ENCODE measurements at places on chromosomes 3 and 15.

- no peak for DNase-seq
These were observed 2.7 kb downstream of the IGF1R start for GRCh38 chr15:98651036-98651481.

DNA sequence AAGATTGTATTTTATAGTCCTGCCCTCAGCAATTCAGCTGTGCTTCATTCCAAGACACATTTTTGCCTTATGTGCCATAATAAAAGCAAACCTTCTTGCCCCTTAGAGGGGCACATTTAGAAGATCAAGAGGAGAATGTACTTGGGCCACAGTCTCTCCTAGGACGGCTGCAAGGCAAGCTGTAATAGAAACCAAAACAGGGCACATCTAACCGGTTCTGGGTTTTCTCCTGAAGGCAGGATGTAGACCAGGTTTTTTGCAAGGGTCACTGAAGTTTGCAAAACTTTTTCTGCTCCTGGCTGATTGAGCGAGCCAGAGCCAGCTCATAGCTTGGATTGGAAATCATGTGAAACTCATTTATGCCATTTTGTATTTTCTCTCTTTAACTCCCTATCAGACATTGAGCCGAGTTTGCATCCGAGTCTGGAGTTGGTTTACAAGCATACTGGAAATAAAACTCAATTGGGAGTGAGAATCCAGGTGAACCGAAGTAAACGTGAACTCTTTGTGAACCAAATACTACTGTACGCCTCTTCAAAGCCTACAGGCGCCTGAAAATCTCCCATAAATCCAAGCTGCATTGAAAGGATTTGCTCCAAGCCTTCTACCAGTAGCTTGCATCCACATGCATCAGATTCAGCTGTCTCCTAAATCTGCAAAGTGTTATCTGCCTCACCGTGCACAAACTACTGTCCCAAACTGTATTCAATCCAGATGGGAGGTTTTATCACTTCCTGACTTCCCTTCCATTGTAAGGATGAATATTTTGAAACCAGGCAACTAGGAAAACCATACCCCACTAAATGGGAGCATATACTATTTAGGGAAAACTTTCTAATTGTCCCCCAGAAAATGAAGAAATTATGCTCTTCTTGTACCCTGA, 60.9 kb upstream of the TSC22D2 start:
- no peak for DNase-seq

GRCh38 chr3:126022741-126023359, 53.9 kb downstream of the ROPN1B start:
- no peak for DNase-seq

DNA sequence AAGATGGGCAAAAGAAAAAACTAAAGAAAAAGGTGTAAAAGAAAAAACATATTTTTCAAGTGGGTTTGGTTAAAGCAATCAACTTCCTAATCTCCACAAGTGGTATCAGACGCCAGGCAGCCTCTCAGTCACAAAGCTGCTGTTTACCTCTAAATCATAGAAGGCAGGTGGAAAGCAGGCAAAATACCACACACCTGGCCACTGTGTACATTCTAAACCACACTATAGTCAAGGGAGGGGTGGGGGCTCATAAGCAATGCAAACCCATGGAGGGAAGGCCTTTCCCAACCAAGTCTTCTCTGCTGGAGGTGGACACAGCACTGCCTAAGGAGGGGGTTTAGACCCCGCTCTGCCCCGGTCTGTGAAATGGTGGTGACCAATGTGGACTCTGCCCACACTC, 50.4 kb downstream of the MCF2L2 start:
- no peak for DNase-seq

- peak; percentile 58 for DNase-seq
These were observed 1.1 kb upstream of the PLCH1 start for GRCh38 chr3:155745795-155746550.

GRCh38 chr3:7305561-7305960, 444.6 kb downstream of the GRM7 start:
- DNase-seq = no peak

DNA sequence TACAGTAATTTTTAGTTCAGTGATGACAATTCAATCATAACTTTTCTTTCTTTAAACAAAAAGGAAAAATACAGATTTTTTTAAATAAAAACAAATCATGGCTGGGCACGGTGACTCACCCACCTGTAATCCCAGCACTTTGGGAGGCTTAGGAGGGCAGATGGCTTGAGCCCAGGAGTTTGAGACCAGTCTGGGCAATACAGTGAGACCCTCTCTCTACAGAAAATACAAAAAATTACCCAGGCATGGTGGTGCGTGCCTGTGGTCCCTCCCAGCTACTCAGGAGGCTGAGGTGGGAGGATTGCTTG, 25.6 kb upstream of the ATG7 start:
- no peak for DNase-seq

DNA sequence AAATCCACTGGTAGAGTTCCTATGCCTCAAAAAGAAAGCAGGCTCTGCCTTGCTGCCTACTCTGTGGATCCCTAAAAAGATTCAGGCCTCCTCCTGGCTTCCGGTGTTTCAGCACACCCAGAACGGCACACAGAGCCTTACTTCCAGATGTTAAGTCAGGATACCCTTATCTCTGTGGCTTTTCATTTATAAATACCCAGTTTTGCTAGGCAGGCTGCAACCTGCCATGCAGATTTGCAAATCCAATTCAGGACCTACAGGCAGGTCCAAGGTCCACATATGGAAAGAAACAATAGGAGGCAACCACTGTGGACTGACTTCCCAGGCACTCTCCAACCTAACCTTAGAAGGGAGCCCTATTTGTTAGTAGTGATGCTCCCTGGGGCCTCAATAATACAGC, 30.7 kb downstream of the EFL1 start:
- no peak for DNase-seq

GRCh38 chr3:196948442-196949284, 6.3 kb upstream of the NCBP2 start:
- DNase-seq = peak; percentile 68

DNA sequence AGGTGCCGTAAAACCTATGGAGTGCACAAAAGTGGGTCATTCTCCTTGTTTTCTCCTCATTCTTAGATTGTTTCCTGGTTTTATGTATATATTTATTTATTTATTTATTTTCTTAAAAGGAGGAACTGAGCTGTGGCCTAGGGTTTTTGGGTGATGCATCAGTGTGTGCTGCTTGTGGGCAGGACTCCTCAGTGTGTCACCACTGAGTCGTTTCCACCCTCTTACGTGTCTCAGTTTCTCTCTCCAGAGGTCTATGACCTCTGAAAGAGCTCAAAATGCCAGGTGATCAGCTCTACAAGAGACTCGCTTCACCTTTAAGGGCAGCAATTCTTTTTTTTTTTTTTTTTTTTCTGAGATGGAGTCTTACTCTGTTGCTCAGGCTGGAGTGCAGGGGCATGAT, 72.9 kb downstream of the CD200 start:
- DNase-seq = no peak

DNA sequence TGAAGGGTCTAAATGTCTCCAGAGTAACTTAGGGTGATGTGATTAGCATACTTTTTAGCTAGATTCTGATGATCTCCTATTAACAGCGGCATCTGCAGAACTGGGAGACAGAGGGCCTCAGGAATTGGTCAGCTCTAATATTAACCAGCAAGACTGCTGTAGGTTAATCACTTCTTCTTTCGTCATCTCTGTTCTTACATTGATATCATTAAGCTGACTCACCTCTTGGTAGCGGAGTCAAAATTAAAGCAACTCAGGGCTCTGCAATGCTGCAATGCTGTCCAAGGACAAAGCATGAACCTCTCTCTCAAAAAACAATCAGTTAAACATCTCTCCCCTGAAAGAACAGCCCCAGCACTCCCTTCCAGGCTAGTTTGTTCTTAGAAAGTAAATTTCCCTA, 57.5 kb upstream of the TRA2B start:
- DNase-seq = no peak

- no peak for DNase-seq
These were observed 204.8 kb upstream of the TSC22D2 start for GRCh38 chr3:150203273-150203672.
